IMR-90 (cell line): ENCODE measurements at places on chromosomes 4 and X. TPM values are rescaled to one million over a fixed set of nuclear protein-coding genes. Genes with fewer than 3 reads are reported as not detected.

HS6ST2 gene
- not detected in 2 replicates for total RNA-seq

COL4A6 gene
- total RNA-seq, result 0.28 and 0.36 TPM in 2 replicates

HTN1 gene
- total RNA-seq, result not detected in 2 replicates

CENPVL2 gene
- not detected in 2 replicates for total RNA-seq

GPR173 gene
- 0.90 and 1.1 TPM in 2 replicates for total RNA-seq

SATL1 gene
- total RNA-seq, result not detected in 2 replicates

GPRIN3 gene
- total RNA-seq, result under 0.01 TPM in 1 of 2 replicates, not detected in the other

CRMP1 gene
- 4.1 and 4.4 TPM in 2 replicates for total RNA-seq

MUC7 gene
- total RNA-seq, result not detected in 2 replicates

TMEM154 gene
- 0.18 and 0.28 TPM in 2 replicates for total RNA-seq

TCEAL7 gene
- total RNA-seq, result 6.5 and 16.1 TPM in 2 replicates

GYG2 gene
- 9.2 and 13.1 TPM in 2 replicates for total RNA-seq

RBM47 gene
- 0.83 and 1.1 TPM in 2 replicates for total RNA-seq

PDCL2 gene
- total RNA-seq, result not detected in 2 replicates

MID2 gene
- total RNA-seq, result 3.3 and 4.7 TPM in 2 replicates

LONRF3 gene
- not detected in 2 replicates for total RNA-seq

CT45A3 gene
- not detected in 2 replicates for total RNA-seq

PPP2R2C gene
- total RNA-seq, result not detected in 2 replicates

FAM156A gene
- 7.5 TPM in 2 replicates for total RNA-seq

MAGEB3 gene
- not detected in 2 replicates for total RNA-seq

TMEM131L gene
- total RNA-seq, result 16.1 and 23.8 TPM in 2 replicates

TRIM75 gene
- not detected in 2 replicates for total RNA-seq

DUX4 gene
- not detected in 2 replicates for total RNA-seq

PWWP3B gene
- not detected in 2 replicates for total RNA-seq
